Central memory CD8-positive, alpha-beta T cell (primary cell): ENCODE measurements at places on chromosomes 13 and 19.

DNA sequence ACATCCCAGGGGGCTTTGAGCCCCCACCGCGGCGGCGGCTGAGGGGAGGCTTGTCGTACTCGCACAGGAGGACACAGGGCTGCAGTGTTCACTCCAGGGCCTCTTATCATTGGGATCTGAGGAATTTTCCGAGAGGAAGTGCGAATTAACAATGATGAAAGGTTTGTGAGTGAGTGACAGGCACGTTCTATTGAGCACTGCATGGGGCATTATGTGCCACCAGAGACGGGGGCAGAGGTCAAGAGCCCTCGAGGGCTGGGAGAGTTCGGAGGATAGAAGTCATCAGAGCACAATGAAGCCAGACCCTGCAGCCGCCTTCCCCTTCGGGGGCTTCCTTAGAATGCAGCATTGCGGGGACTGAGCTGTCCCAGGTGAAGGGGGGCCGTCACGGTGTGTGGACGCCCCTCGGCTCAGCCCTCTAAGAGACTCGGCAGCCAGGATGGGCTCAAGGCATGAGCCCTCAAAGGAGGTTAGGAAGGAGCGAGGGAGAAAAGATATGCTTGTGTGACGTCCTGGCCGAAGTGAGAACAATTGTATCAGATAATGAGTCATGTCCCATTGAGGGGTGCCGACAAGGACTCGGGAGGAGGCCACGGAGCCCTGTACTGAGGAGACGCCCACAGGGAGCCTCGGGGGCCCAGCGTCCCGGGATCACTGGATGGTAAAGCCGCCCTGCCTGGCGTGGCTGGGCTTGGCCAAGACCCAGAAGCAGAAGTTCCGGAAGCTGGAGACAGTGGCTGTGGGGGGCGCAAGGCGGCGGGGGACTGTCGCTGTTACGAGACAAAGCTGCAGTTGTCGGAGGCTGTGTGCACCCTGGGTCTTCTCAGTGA is 53.9 kb downstream of the MCF2L start:
- DNase-seq: no peak

GRCh38 chr19:39595950-39596349 is 6.4 kb upstream of the LGALS13 start:
- no peak for DNase-seq

- DNase-seq: peak; percentile 40
These were observed 24.6 kb downstream of the NOSIP start for GRCh38 chr19:49555600-49556411.

GRCh38 chr19:40392894-40393517 is 3.0 kb upstream of the HIPK4 start:
- DNase-seq: no peak

DNA sequence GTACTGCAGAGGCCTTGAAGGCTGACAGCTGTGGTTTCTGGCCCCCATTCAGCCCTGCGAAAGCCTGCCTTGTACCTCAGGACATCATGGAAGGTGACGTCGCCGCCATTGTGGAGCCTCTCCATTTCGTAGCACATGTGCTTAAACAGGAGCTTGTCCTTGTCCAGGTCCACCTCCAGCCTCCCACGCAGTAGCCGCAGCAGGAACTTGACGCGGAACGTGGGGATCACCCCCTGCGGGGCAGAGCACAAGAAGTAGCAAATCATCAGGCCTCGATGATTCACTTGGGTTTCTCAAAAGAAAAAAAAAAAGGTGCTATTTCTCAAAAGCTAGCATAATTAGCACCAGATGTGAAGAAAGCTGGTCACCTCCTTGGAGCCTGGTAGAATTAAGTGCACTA is 351.0 kb downstream of the NALCN start:
- no peak for DNase-seq

DNA sequence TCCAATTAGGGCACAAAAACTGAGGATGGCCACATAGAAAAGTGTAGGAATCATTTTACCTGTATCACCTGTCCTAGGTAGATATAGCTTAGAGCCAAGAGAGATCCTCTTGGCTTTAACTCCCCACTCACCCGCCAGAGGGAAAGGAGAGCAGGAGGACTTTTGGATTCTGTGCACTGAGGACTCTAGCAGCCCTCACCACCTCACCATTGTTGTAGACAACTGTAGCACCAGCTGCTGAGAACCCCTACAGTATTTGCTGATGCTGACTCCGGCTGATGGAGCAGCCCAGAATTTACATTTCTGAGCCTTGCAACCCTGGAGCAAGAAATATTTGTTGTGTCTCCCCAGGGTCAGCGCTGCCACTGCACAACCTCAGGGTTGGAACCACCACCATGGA is 2044.4 kb downstream of the OLFM4 start:
- no peak for DNase-seq

GRCh38 chr13:48125794-48126228 is 30.9 kb upstream of the MED4 start:
- no peak for DNase-seq

GRCh38 chr13:77289851-77290250 is 37.0 kb downstream of the MYCBP2 start:
- no peak for DNase-seq

DNA sequence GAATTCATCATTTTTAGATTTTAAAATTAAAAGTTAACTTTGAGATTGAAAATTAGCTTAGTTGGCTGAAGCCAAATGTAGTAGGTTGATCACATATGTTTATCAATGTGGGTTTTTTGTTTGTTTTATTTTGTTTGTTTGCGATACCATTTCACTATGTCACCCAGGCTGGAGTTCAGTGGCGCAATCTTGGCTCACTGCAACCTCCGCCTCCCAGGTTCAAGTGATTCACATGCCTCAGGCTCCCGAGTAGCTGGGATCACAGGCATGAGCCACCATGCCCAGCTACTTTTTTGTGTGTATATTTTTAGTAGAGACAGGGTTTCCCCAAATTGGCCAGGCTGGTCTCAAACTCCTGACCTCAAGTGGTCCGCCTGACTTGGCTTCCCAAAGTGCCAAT is 665.7 kb upstream of the SLC10A2 start:
- no peak for DNase-seq

- no peak for DNase-seq
These were observed 16.8 kb upstream of the CPB2 start for GRCh38 chr13:46121597-46122163.

DNA sequence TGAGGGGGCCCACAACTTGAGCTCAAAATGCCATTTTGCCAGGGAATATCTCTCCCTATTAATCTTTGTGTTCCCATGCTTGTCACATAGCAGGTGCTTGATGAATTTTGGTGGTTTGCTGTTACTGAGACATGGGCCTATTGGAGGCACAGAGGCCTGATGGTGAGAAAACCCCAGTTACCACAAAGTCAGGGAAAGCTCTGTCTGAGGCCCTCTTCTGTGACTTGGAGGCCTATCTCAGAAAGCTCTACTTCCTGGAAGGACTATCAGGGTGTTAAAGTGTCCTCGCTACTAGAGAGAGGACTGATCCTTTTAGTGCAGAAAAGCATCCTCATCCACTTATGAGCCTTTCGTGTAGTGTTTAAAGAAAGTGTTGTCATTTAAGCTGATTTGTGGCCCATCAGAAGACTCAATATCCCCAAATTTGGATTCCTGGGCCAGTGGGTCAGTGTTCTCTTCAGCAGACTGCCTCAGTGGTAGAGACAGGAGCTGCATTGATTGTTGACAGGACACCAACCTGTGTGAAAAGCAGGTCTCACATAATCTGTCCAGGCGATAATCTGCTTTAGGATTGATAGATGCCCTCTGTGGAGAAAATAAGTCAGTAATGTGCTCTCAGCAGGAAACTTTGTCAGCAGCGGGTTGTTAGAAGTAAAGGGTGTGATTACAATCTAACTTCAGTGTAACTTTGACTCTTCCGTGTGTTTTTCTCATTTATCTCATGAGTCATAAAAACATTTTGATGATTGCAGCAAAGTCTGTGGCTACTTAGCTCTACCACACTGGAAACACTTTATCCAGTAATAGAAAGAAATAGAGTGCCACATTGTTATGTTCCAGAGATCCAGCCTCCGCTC is 121.0 kb downstream of the AKAP11 start:
- peak; percentile 31 for DNase-seq

- no peak for DNase-seq
These were observed 553 bp downstream of the NAPA start for GRCh38 chr19:47514151-47514868.
